Activated naive CD4-positive, alpha-beta T cell treated with anti-CD3 and anti-CD28 coated beads, Interleukin-2, amount 10 ng/mL, durations not matched to agents 5 hours and 36 hours (primary cell): ENCODE measurements at places on chromosomes 11 and 22. TPM values are rescaled to one million over a fixed set of nuclear protein-coding genes. Genes with fewer than 3 reads are reported as not detected.

The RIMBP3B gene
- total RNA-seq, result 0.87 TPM

The MIAT gene
- 72.7 TPM for total RNA-seq

The XKR3 gene
- not detected for total RNA-seq

The SAA4 gene
- not detected for total RNA-seq

The COX8A gene
- 397 TPM for total RNA-seq

The TTC38 gene
- total RNA-seq, result 9.9 TPM

The CBLIF gene
- total RNA-seq, result not detected

The SCARF2 gene
- total RNA-seq, result 1.9 TPM

The CCDC88B gene
- 126 TPM for total RNA-seq

The KCNJ1 gene
- total RNA-seq, result not detected

The LMO2 gene
- total RNA-seq, result not detected

The WT1 gene
- total RNA-seq, result not detected

The SLC37A2 gene
- total RNA-seq, result 0.50 TPM

The MYEOV gene
- not detected for total RNA-seq

The DERL3 gene
- total RNA-seq, result 12.0 TPM
